ENCODE measurements at places on chromosomes 12 and 14.

GRCh38 chr14:70086685-70087379, 101.9 kb downstream of the SLC8A3 start:
- peak; percentile 18 for DNase-seq

GRCh38 chr12:56257491-56258067, 605 bp downstream of the ANKRD52 start:
- DNase-seq = no peak

DNA sequence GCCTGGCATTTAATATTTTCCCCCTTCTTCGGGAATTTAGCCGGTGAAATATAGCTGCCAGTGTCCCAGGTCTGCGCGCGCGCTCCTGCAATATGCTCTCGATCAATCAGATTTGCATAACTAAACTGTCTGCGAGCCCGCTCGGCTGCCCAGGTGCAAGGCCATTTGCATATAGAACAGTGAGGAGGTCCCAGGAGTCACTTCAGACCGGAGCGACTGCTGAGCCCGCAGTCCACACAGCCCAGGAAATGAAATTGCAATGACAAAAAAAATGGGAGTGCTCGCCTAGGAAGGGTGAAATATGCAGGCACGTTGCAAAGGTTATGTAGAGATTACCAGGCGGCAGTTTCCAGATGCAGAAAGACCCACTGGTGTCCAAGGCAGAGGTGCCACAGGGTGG, 228.5 kb downstream of the VRK1 start:
- DNase-seq = no peak

GRCh38 chr14:97777622-97778355, 980.6 kb downstream of the VRK1 start:
- no peak for DNase-seq

DNA sequence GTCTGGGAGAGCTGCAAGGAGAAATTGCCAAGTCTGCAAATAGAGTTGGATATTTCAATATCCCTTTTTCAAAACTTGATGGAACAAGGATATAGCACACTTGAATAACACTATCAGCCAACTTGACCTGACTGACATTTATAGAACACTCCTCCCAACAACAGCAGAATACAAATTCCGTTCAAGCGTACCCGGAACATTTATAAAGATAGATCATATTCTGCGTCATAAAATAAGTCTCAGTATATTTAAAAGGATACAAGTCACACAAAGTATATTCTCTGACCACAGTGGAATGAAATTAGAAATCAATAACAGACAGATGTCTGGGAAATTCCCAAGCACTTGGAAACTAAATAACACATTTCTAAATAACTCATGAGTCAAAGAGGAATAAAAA, 29.0 kb upstream of the MEG3 start:
- no peak for DNase-seq

DNA sequence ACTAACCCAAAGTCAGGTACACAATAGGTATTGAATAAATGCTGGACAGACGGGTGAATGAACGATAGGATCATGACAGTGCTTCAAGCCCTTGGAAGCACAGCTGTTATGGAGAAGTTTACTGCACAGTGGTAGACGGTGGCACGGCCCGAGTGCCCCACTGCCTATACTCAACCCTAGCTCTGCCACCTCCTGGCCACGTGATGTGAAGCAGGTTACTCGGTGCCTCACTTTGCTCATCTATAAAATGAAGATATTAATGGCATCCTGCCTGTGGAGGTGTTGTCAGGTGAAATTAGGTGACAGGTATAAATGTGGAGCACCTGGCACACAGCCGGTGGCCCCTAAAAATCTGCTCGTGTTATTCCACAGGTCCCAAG, 5.8 kb downstream of the ASB2 start:
- no peak for DNase-seq

- peak; percentile 83 for DNase-seq
These were observed 532 bp downstream of the FKBP11 start for GRCh38 chr12:48924617-48925303.
